ENCODE measurements at places on chromosomes 6 and 20.

- no peak for DNase-seq
Measured at GRCh38 chr20:2919518-2920245, 46.4 kb downstream of the PTPRA start.

GRCh38 chr6:91865889-91866288 lies 1279.0 kb upstream of the MAP3K7 start:
- DNase-seq = no peak

DNA sequence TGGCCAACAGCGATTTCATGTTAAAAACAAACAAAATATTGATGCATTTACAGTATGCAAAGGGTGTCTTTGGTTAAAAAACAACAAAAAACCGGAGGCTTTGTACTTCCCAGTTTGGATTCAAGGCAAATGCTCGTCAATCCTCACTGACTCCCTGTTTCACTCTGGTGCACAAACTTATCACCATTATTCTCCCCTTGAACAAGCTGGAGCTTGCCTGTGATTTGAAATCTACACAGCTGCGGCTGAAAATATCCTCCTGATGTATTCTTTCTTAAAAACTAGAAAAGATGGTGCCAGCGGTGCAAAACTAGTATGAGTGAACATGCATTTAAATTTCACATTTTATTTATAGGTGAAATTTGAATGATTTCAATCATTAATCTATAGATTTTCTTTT lies 3.3 kb downstream of the PERP start:
- DNase-seq = no peak

GRCh38 chr6:99276747-99277146 lies 72.7 kb downstream of the FAXC start:
- no peak for DNase-seq

Data from fibroblast of villous mesenchyme (primary cell).